ENCODE measurements at places on chromosomes 12 and 14.

DNA sequence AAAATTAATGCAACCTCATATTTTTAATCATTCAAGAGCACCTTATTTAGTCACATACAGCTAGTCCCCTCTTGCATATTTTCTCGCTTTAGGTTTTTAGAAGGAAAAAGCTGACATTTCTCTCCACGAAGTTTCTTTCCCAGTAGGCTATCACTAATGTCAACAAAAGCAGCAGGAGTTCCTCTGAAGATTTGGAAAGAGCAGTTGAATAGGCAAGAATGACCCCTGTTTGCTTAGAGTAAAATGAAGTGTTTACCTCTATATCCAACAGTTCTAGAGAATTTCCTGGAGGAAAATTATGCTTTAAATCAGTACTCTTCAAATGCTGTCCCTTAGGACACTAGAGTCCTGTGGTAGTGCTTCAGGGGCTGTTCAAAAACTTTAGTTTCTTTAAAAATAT is 188.1 kb upstream of the PRKD1 start:
- DNase-seq: no peak

DNA sequence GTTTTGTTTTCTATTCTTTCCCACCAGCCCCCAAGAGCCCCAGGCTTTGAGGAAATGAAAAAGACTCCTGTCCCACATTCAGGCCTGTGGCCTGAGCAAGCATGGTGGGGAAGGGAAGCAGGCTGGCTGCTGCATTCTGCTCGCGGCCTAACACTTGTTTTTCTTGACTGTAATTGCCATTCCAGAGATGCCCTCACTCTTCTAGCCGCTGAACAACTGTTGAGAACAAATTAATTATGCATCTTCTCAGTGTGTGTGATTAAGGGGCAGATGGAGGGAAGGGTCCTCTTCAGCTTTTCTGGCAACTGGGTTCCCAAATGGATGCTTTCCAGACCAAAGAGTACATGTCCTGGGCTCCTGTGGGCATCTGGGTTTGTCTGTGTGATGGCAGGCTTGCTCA is 43.3 kb downstream of the ADCK1 start:
- no peak for DNase-seq

DNA sequence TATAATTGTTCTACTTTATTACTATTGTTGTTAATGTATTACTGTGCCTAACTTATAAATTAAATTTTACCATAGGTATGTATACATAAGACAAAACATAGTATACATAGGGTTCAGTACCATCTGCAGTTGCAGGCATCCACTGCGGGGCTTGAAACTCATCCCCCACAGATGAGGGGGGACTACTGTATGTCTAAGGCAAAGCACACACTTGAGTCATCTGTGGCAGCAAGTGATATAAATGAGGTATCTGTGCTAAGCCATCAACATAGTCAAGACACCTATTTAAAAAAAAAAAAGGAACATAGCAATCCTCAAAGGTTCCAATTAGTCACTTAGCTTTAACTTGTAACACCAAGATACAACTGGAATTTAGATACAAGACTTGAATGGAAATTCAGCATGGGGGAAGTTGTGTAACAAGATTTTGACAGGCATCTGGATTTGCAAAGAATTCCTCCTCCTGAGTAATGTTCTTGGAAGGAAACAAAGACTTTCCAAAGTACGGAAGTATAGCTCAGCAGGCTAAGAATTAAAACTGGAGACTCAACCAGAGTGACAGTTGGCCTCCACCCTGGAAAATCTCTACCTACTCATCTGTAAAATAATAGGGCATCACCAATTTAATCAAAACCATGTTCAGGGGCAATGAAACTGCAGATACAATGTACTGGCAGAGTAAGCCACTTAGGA is 14.9 kb downstream of the DCAF5 start:
- DNase-seq: no peak

GRCh38 chr12:53389702-53390101 is 9.7 kb downstream of the SP1 start:
- no peak for DNase-seq

DNA sequence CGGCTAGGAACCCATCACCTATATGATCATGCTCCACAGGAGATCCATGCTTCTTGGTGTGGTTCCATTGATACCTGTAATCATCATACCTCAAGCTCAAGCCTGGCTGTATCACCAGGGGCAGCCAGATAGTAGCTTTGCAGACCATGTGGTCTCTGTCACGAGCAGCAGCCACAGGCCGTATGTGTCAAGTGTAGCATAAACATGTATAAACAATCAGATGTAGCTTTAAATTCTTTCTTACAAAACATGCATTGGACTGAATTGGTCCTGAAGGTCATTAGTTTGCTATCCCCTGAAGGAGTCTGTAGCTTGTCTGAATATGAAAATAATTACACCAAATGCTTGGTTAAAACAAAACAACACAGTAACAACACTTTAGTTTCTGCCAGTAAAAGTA is 1223.2 kb upstream of the TMEM132C start:
- no peak for DNase-seq

DNA sequence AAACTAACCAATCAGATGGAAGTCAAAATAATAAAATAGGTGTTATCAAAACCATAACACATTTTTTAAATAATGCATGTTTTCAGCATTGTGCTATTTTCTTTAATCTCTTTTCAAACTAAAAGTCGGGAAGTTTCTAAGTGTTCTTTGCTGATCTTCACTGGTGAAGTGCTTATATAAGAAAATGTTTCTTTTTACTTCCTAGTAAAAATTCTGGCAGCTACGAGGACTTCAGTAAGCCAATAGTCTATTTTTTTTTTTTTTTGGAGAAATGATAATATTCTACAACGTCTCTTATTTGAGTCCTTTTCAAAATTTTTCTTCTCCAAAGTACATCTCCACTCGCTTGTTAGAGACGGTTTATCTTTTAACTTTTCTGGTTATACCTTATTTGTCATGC is 448.0 kb downstream of the SLC6A15 start:
- DNase-seq: no peak

GRCh38 chr12:123986374-123986965 is 13.5 kb downstream of the ZNF664 start:
- no peak for DNase-seq

DNA sequence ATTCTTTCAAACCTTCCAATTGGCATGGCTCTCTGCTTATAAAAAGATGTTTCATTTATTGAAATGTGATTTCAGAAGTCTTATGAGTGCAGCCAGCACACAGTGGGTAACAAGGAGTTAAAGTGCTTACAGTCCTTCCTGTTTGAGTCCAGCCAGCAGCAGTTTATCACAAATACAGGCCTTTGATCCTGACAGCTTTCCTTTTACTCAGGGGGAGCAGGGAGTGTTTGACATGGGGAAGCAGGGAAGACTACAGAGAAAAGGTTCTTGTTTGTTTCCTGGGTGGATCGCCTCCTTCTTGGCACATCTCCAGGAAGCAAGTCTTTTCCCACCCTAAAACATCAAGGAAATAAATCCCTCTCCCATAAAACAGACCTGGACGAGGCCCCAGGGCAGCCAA is 216.1 kb downstream of the MSRB3 start:
- DNase-seq: no peak

DNA sequence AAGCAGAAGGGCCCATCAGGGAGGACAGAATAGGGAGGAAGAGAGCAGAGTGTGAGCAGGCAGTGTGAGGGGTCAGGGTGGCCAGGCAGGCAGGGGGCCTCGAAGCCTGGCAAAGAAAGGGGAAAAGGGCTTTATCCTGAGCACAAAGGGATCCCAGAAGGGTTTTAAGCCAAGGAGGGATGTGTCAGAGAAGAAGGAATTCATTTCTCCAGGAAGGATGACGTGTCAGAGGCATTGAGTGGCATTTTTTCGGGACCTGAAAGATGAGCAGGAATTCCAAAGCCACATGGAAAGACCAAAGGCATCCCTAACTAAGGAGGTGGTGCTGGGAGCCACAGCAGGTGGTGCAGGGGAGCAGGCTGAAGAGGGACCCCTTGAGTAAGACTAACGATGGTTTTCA is 132.1 kb downstream of the DICER1 start:
- no peak for DNase-seq

- DNase-seq: no peak
Observed at GRCh38 chr12:84276215-84276614, 636.4 kb downstream of the SLC6A15 start.

- no peak for DNase-seq
Observed at GRCh38 chr14:95313190-95313589, 6.5 kb downstream of the CLMN start.

GRCh38 chr12:65885312-65885711 is 61.0 kb downstream of the HMGA2 start:
- DNase-seq: no peak
